Activated CD4-positive, alpha-beta T cell treated with anti-CD3 and anti-CD28 coated beads, Interleukin-2, amount 10 ng/mL, durations not matched to agents 24 days and 14 days (primary cell): ENCODE measurements at places on chromosomes 2 and 18. TPM values are rescaled to one million over a fixed set of nuclear protein-coding genes. Genes with fewer than 3 reads are reported as not detected.

Gene CKAP2L
- total RNA-seq: 17.8 and 17.9 TPM in 2 replicates

Gene CNDP1
- not detected in 2 replicates for total RNA-seq

Gene CXCR2
- 0.07 and 0.19 TPM in 2 replicates for total RNA-seq

Gene SIX2
- not detected in 2 replicates for total RNA-seq

Gene TRABD2A
- 56.3 and 59.6 TPM in 2 replicates for total RNA-seq

Gene CTAGE1
- not detected in 2 replicates for total RNA-seq

Gene C2orf49
- total RNA-seq: 20.8 and 25.5 TPM in 2 replicates
